ENCODE measurements at places on chromosomes 2 and 18. TPM values are rescaled to one million over a fixed set of nuclear protein-coding genes. Genes with fewer than 3 reads are reported as not detected.

TUBA3E gene
- 0.11 TPM for polyA plus RNA-seq

ANTXR1 gene
- polyA plus RNA-seq, result 1.7 TPM

RAX gene
- polyA plus RNA-seq, result not detected

KLHL41 gene
- polyA plus RNA-seq, result 0.87 TPM

CYTIP gene
- polyA plus RNA-seq, result 0.68 TPM

DNAH7 gene
- 1.6 TPM for polyA plus RNA-seq

SAG gene
- not detected for polyA plus RNA-seq

RSAD2 gene
- polyA plus RNA-seq, result 1.9 TPM

LIPG gene
- polyA plus RNA-seq, result 0.49 TPM

B3GNT7 gene
- 5.6 TPM for polyA plus RNA-seq

SCYGR1 gene
- not detected for polyA plus RNA-seq

KCNG2 gene
- polyA plus RNA-seq, result not detected

CTAGE1 gene
- polyA plus RNA-seq, result not detected

MERTK gene
- 3.5 TPM for polyA plus RNA-seq

IL36G gene
- polyA plus RNA-seq, result not detected

DCC gene
- 0.38 TPM for polyA plus RNA-seq

C2orf80 gene
- not detected for polyA plus RNA-seq

ITGB6 gene
- polyA plus RNA-seq, result 1.3 TPM

SLC11A1 gene
- polyA plus RNA-seq, result 3.9 TPM

LIMS4 gene
- 2.7 TPM for polyA plus RNA-seq

IL1R2 gene
- 1.9 TPM for polyA plus RNA-seq

TSGA10 gene
- polyA plus RNA-seq, result 10.1 TPM

EML4 gene
- 21.3 TPM for polyA plus RNA-seq

PLGLB2 gene
- not detected for polyA plus RNA-seq

PXDN gene
- 4.7 TPM for polyA plus RNA-seq

Measured in pancreas (tissue), 10 donors.